ENCODE measurements at places on chromosomes 1 and 21.

DNA sequence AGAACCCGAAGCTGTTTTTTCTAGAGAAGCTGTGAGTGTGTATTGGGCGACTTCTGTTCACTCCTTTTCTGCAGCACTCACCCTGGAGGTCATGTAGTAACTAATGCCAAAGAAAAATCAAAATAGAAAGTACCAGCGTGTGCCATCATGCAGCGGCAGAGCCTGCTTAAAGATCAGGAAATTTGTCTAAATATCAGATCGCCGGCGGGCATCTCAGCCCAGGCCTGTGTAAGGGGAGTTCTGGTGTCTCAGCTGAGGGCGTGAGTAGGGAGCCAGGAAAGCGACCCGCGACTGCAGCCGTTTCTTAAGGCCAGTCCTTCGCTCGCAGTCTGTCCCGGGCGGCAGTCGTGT is 768 bp downstream of the EDARADD start:
- no peak for DNase-seq

DNA sequence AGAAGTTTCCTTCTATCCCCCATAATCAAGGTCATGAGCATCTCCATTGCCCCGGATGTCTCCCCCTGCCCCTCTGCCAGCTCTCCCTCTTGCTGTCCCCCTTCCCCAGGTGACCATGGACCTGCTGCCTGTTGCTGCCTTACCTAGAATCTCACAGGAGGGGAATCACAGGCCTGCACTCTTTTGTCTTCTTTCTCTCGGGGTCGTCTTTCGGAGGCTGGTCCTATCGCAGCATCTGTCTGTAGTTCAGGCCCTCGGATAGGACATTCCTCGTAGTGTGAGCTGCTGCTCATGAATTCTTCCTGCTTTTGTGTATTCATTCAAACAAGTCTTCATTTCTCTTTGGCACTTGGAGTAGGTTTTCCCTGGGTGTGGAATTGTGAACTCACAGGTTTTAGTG is 39.9 kb upstream of the ACTRT2 start:
- DNase-seq, result no peak

- no peak for DNase-seq
Measured at GRCh38 chr1:213138391-213138790, 87.3 kb downstream of the RPS6KC1 start.

DNA sequence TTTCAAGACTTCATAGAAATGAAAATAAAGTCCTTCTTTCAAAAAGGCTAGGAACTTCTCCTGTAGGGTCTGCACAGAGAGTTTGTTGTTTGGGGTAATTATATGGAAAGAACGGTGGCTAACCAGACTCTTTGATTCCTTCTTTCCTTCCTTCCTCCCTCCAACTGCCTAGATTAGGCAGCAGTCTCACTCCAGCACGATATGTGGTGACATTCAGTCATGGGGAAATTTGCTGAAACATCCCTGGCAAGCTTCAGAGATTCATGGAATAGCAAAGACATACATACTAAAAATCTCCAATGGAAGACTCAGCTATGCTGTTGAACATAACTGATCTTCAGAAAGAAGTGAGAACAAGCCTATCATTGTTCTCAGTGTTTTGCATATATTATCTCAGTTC is 4.3 kb downstream of the NTMT2 start:
- no peak for DNase-seq

DNA sequence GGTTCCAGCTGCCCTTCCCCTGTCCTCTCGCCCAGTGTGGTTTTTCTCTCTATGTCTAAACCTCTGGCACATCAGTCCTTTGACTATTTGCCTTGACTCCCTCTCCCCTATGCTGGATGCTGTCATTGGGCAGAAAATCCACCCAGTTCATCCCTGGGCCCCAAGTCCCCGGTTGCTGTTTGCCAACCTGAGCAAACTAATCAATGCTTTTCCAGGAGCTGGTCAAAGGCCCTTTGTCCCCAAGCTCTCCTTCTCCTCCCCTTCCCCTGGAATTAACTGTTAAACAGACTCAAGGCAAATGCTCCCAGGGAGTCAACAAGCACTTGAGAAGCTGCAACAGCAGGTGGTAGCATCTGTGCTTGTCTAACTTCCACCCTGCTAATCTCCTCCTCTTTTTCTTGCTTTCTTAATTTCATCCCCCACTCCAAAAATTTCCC is 102.7 kb downstream of the LMX1A start:
- DNase-seq, result no peak

DNA sequence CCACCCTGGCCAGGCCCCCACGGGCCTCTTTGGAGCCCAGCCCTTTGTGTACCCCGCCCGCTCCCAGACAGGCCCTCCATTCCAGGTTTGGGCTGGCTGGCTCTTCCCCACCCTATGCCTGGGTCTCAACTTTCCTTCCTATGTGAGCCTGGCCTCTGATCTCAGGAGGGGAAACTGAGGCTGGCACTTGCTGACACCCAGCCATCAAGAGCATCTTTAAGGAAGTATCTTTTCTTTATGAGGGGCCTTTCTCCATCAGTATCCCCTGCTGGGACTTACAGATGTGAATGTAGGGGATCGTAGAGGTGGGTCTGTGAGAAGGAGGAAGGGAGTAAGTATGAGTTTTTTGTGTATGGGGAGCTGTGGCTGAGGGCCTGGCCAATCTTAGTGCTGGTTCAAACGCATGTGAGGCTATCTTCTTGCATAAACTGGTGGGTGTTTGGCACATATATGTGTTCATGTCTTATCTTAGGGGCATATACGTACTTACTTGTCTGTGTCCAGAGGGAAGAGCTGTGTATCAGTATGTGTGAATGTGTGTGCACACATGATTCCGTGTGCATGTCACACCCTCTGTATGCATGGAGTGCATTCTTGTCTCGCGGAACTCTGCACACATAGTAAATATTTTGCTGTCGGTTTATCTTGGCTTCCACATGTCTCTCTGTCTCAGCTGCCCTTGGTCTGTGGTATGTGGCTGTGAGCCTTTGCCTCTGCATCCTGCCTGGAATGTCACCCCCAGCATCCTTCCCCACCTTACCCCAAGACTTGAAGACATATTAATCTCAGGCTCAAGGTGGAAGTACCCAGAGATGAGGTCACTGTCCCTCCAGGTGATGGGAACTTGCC is 5.4 kb downstream of the NECTIN4 start:
- no peak for DNase-seq

DNA sequence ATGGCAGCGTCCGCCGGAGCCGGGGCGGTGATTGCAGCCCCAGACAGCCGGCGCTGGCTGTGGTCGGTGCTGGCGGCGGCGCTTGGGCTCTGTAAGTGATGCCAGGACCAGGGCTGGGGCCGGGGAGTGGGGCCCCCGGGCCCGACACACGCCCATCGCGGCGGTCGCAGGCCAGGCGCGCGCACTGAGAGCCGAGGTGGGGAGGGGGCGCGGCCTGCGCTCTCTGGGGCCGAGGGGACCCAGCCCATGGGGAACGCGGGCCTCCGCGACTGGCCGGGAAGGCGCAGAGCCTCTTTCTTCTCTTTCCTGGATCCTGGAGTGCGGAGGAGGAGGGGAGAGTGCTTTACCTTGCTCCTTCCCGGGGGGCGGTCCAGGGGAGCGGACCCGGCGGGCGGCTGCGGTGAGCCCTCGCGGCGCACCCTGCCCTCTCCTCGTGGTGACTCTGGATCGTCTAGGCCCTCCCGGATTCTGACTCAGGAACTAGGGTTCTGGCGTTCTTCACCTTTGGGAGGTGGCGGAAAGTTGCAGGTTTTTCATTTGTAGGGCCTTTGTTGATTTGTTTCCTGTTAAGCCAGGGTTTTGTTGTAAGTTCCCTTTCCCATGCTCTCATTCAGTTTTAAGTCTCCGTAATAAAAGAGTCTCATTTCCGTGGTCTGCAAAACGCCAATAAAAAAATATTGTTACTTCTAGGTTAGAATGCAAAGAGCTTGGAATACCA is 529 bp downstream of the MPZL1 start:
- DNase-seq, result no peak

Measured in stimulated activated CD8-positive, alpha-beta memory T cell treated with anti-CD3 and anti-CD28 coated beads, Interleukin-4, amount 100 ng/mL, for 4 hours (primary cell).